ENCODE measurements at places on chromosomes 4 and X. TPM values are rescaled to one million over a fixed set of nuclear protein-coding genes. Genes with fewer than 3 reads are reported as not detected.

The ASB11 gene
- total RNA-seq, result not detected

The SPATA4 gene
- not detected for total RNA-seq

The VAMP7 gene
- total RNA-seq, result 29.5 TPM

The SPIN2B gene
- total RNA-seq, result 10.1 TPM

The SORBS2 gene
- 51.6 TPM for total RNA-seq

The INTU gene
- total RNA-seq, result 23.2 TPM

The DCX gene
- not detected for total RNA-seq

The CLDN34 gene
- 0.56 TPM for total RNA-seq

The NDUFB11 gene
- total RNA-seq, result 82.0 TPM

The DDIT4L gene
- total RNA-seq, result 4.8 TPM

The ZNF280C gene
- total RNA-seq, result 8.0 TPM

The PRRG1 gene
- total RNA-seq, result 9.7 TPM

The SLC16A2 gene
- 41.4 TPM for total RNA-seq

The TMSB15A gene
- total RNA-seq, result 6.3 TPM

The PCDH18 gene
- total RNA-seq, result 23.8 TPM

The ZFP92 gene
- total RNA-seq, result 3.6 TPM

The GPR173 gene
- 8.3 TPM for total RNA-seq

The FRMPD3 gene
- 4.1 TPM for total RNA-seq

The ZAR1 gene
- total RNA-seq, result not detected

The GPM6B gene
- 1.1 TPM for total RNA-seq

The RIPPLY1 gene
- total RNA-seq, result not detected

The CXCL1 gene
- 28.5 TPM for total RNA-seq

The HSD17B11 gene
- total RNA-seq, result 33.0 TPM

The MTNR1A gene
- not detected for total RNA-seq

The SMIM43 gene
- total RNA-seq, result not detected

The ENOPH1 gene
- 23.0 TPM for total RNA-seq

The GABRB1 gene
- not detected for total RNA-seq

The MAP7D2 gene
- 1.3 TPM for total RNA-seq

The CXCL11 gene
- not detected for total RNA-seq

The CCSER1 gene
- 8.3 TPM for total RNA-seq

The S100P gene
- 0.60 TPM for total RNA-seq

The JCHAIN gene
- 27.7 TPM for total RNA-seq

The ERAS gene
- not detected for total RNA-seq

The ANOS1 gene
- not detected for total RNA-seq

The ANAPC10 gene
- total RNA-seq, result 17.1 TPM

The ZMAT1 gene
- 9.4 TPM for total RNA-seq

The TEX13D gene
- not detected for total RNA-seq

The REELD1 gene
- total RNA-seq, result 0.23 TPM

The FHDC1 gene
- 0.64 TPM for total RNA-seq

The SRPK3 gene
- 1.4 TPM for total RNA-seq

The ELF2 gene
- 51.1 TPM for total RNA-seq

The RTL5 gene
- total RNA-seq, result 16.9 TPM

The CFAP99 gene
- total RNA-seq, result 1.5 TPM

The FGFBP2 gene
- total RNA-seq, result 1.4 TPM

The IL9R gene
- not detected for total RNA-seq

The CT45A2 gene
- total RNA-seq, result not detected

All from ovary (tissue), 10 donors.